ENCODE measurements at places on chromosomes 2 and 18.
A peak's percentile ranks its signal among the peaks of the same experiment; 100 is the strongest.

DNA sequence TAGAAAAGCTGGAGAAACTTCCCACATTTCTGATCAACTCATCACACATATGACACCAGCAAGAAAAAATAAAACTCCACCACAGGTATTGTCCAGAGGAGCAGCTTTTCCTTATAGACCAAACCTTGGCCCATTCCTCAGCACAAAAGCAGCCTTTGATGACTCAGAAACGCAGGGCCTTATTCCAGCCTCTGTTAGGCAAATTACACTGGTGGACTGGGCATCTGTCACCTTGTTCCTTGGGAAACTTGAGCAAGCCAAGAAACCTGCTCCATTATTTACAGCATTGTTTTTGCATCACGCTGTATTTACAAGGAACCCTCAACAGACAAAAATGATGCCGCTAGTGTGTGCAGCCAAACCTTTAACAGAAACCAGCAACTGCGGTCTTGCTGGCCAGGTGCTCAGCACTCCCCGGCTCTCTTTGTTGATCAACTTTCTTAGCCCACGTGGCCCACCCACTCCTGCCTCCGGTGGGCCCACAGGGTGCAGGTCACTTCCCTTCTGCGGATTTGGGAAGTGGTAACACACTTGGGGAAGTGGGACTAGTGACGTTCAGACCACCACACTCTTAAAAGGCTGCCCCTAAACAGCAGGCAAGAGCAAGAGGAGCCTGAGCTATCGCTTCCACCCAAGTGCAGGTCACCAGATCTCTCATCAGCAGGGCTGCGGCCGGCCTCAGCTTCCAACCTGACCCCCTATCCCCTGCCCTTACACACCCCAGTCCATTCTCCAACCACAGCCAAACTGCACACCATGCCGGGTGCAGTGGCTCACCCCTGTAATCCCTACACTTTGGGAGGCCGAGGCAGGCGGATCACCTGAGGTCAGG lies 1.5 kb downstream of the AP1S3 start:
- DNase-seq = peak; percentile 39

- DNase-seq = no peak
These were observed 176.4 kb downstream of the MYO3B start for GRCh38 chr2:170354388-170354787.

GRCh38 chr2:20186078-20186854 lies 38.7 kb downstream of the SDC1 start:
- peak; percentile 89 for DNase-seq

DNA sequence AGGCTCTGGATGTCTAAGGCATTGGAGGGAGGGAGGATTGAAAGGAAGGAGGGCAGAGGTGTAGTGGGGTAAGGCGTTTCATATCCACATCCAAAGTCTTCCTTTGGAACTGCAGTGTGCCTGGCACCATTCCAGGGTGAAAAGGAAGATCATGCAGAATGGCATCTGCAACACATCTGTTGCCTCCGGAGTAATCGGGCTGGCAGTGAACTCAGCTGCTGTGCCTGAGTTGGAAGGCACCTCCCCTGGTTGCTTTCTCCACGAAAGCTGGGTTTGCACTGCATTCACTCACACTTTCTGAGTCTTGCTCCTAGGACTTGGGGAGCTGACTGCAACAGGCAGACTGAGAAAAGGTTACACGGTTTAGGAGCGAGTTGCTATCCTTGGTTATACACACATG lies 30.3 kb upstream of the SEC11C start:
- DNase-seq = no peak

GRCh38 chr2:12313445-12314126 lies 403.1 kb upstream of the TRIB2 start:
- DNase-seq = no peak

DNA sequence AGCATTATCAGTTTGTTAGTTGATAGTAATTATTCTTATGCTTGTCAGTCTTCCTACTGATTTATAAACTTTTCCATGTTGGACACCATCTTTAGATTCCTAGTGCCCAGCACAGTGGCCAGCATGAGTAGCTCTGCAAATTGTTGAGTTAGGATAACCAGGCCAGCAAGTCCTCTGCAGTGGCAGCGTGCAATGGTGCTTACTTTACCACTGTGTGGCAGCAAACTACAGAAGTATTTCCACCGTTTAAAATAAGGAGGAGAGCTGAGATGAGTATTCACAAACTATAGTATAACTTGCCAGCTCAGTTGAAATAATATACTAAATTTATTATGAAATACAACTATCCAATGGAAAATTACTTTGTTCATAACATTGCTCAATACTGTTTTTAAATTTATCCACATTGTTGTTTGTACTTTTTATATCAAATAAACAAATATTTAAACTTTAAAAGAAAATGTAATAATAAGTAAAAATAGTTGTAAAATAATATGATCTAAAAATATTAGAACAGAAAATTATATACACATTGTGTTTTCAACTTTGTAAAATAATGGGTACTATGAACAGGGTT lies 9.3 kb upstream of the THADA start:
- no peak for DNase-seq

DNA sequence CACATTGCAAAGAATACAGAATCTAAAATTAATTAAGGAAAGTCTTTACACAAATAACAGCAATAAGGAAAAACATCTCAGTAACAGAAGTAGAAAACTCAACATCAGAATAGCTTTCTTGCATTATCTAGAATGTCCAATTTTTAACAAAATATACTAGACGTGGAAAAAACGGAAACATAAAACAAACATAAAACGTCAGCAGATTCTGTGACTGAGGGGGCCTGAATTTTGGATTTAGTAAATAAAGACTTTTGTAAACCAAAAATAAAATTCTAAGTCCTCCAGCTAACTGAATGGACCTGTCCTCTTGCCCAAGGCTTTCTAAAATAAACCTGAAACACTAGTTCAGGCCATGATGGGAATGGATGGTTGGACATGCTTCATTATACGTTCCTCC lies 773.5 kb upstream of the LRRTM1 start:
- no peak for DNase-seq

GRCh38 chr2:74415762-74416395 lies 5.5 kb downstream of the C2orf81 start:
- DNase-seq = no peak

Data from H54 (cell line).